Activated naive CD4-positive, alpha-beta T cell treated with anti-CD3 and anti-CD28 coated beads, Interleukin-2, amount 50 U/mL, for 16 hours (primary cell): ENCODE measurements at places on chromosomes 4 and X.

DNA sequence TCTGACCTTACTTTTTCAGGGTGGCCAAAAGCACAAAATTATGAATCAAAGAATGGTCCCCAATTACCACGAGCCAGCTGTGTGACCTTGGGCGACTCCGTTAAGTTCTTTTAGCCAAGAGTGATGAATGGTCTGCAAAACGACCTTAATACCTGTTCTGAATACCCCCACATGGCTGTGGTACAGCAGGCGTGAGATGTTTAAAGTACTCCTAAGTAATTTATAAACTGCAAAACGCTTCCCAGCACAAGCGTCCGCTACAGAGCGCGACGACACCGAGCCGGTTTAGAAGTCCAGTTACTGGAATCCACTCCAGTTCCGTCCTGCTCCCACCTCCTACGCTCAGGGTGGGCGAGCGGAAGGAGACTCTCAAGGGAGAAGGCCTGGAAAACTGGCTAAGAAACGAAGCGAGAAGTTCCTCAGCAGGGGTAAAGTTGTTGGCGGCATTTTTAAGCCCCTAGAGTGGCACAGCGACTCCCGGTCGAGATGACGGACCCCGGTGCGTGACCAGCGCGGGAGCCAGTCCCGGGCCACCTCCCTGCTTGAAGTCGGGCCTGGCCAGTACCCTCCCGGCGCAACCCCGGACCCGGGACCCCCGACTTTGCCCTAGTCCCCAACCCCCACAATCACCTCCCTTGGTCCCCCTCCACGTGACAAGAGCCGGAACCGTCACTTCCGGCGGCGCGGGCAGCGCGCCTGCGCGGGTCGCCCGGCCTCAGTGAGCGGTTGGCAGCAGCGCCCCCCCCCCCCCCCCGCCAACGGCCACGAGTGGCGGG, 659 bp upstream of the BMP2K start:
- DNase-seq = peak; percentile 88

DNA sequence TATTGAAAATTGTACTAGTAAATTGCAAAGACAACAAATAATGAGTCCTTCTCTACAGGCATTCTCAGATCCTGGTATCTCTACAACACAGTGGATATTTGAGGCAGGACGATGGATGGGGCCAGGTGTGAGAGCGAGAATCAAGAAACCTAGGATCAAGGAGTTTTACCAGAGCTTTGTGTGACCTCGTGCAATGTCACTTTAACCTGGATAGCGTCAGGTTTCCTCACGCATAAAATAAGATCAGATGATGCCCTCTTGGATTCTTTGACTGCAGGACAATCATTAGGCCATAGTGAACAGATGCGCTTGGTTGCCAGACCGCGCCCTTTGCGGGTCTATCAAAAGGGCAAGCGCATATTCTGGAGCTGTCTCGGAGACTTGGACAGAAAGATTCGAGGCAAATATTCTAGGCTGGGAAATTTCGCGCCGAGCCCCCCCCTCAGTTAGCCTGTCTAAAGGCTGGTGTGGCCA, 66.6 kb downstream of the FBXO8 start:
- no peak for DNase-seq

DNA sequence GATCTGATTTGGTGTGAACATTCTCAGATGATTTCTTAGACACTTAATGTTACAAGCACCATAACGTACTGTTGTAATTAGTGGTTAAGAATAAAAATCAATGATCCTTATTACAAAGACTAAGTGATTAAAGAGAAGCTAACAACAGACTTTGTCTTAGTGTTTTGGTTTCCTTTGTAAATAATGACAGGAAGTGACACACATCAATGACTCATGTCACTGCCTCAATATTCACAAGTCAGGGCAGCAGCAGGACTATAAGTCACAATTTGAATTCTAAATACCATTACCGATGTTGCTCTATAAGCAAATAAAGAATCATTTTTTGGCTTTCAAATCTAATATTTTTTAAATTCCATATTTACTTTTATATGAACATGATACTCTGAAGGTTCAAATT, 115.8 kb upstream of the FAT4 start:
- no peak for DNase-seq

DNA sequence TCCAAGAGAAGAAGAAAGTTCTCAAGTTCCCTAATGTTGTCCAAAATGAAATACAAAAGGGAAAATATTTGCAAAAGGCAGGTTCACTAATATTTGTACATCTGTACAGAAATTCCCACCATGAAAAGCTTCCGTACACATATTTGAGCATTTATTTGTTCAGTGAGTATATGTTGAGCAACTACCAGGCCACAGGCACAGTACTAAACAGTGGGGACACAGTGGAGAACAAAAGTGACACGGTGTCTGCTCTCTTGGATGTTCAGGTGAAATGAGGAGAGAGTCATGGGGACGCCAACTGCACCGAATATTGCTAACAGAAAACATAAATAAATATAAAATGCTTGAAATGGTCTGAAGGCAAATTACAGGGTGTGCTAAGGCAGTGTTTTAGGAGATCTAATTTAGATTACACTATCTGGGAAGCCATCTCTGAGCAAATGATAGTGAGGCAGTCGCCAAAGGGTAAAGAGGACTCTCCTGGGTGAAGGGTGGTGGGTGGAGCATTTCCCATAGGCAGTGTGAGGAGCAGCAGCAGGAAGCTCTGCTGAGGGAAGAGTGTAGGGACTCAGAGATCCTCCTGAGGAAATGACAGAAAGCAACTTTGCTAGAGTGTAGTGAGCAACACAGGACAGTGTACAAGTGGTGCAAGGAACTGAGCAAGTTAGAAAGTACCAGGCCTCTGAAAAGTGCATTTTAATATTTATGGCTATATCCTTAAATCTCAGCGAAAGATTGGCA, 375.2 kb downstream of the GALNTL6 start:
- DNase-seq = no peak

- DNase-seq = no peak
Observed at GRCh38 chrX:119539872-119540271, 25.3 kb downstream of the STEEP1 start.

- no peak for DNase-seq
Observed at GRCh38 chr4:166481055-166481454, 608.0 kb downstream of the TLL1 start.

DNA sequence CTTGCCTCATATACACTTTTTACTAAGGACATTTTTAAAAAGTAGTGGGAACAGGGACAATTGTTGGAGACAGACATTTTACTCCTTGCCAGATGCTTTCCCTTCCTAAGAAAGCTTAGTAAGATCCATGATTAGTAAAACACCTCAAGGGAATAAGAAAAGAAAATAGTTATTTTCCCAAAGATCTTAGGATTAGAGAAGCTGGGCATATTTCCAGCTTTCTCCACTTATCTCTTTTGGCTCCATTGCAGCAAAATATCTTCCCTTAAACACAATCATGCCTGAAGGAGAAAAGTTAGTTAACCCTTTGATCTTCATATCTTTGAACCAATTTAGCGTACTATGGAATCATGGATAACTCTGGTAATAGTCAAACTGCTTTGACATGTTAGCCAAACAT, 257.9 kb downstream of the PCDH18 start:
- no peak for DNase-seq

GRCh38 chrX:63466690-63467089, 115.6 kb upstream of the SPIN4 start:
- no peak for DNase-seq

- DNase-seq = no peak
Observed at GRCh38 chrX:39576041-39576872, 521.5 kb downstream of the BCOR start.

- no peak for DNase-seq
Observed at GRCh38 chrX:120459309-120459708, 9.8 kb downstream of the LAMP2 start.

DNA sequence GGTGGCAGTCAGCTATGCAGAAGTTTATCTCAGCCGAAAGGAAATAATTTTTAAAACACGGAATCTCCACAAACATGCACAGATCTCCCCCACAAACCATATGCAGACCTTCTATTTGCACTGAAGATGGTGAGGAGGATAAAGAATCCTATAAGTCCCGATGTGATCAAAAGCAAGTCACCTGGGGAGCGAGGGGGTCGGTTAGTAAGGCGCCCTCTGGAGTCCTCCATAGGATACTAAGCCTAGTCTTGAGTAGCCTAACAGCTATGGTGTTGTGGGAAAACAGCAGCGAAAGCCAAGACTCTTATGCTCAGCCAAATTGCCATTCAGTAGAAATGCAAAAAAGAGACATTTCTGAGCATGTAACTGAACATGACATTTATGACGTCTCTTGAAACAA, 210.9 kb downstream of the FRMPD4 start:
- DNase-seq = no peak
